ENCODE measurements at places on chromosomes 7 and 10.

- no peak for DNase-seq
Measured at GRCh38 chr10:5117026-5117425, 22.8 kb downstream of the AKR1C3 start.

DNA sequence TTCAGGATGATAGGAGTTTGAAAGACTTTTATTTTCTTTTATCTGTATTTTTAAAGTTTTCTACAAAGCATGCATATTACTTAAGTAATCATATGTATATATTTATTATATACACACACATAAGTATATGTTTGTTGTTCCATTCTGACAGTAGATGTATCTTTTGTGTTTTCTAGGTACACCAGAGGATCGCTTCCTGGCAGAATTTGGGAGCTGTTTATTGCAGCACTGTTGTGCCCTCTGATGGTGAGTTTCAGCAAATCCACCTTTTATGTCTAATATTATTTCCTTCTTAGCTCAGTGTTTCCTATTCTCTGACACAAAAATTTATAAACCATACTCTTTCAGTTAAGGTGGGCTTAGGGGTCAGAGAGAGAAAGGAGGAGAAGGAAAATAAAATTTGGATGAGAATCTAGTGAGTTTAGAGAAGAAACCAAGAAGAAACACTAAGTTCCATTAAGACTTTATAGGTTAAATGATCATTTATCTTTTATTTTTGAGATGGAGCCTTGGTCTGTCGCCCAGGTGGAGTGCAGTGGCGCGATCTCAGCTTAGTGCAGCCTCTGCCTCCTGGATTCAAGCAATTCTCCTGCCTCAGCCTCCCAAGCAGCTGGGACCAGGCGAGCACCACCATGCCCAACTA is 59.2 kb upstream of the OIT3 start:
- DNase-seq, result no peak

GRCh38 chr7:117950601-117951260 is 77.5 kb upstream of the CTTNBP2 start:
- DNase-seq, result no peak

GRCh38 chr7:26588511-26588910 is 275.9 kb downstream of the SKAP2 start:
- no peak for DNase-seq

GRCh38 chr7:88686468-88687229 is 72.9 kb upstream of the ZNF804B start:
- DNase-seq, result no peak

GRCh38 chr7:122301858-122302760 is 2.4 kb downstream of the FEZF1 start:
- no peak for DNase-seq

- DNase-seq, result no peak
Measured at GRCh38 chr7:74180866-74181265, 6.7 kb downstream of the EIF4H start.

Measured in stimulated activated CD4-positive, alpha-beta T cell treated with anti-CD3 and anti-CD28 coated beads, TNF-alpha, amount 100 ng/mL, for 1 hour (primary cell).